ENCODE measurements at places on chromosomes 2 and 18. TPM values are rescaled to one million over a fixed set of nuclear protein-coding genes. Genes with fewer than 3 reads are reported as not detected.

DNA sequence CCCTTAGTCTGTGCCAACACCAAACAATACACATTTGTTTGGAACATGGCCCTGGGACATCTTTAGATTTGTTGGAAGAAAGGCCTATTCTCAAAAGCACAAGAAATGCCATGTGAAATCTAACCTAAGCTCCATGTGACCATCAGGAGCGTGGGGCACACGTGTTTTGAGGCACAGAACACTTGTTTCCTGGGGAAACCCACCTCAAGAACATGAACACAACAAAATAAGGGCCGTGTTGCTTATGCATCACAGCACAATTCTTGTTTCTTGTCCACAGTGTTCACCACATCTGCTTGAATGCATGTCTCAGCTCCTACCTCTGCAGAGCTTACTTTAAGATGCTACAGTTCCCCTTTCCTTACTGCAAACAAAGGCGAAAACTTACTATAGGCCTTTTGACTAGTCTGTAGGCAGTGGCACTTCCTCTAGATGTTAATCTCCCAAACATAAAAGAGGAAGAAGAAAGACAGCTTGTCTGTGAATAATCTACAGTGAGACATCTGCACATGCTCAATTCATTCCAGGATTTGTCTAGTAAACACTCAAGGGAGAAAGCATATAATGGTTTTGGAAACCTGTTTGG lies 165.0 kb downstream of the ANKRD44 start:
- no peak for DNase-seq

The UGT1A7 gene
- not detected for total RNA-seq

- DNase-seq: no peak
Measured at GRCh38 chr18:63684718-63685117, 18.0 kb upstream of the SERPINB11 start.

The KRTCAP3 gene
- not detected for total RNA-seq

The CRYGC gene
- total RNA-seq: not detected

DNA sequence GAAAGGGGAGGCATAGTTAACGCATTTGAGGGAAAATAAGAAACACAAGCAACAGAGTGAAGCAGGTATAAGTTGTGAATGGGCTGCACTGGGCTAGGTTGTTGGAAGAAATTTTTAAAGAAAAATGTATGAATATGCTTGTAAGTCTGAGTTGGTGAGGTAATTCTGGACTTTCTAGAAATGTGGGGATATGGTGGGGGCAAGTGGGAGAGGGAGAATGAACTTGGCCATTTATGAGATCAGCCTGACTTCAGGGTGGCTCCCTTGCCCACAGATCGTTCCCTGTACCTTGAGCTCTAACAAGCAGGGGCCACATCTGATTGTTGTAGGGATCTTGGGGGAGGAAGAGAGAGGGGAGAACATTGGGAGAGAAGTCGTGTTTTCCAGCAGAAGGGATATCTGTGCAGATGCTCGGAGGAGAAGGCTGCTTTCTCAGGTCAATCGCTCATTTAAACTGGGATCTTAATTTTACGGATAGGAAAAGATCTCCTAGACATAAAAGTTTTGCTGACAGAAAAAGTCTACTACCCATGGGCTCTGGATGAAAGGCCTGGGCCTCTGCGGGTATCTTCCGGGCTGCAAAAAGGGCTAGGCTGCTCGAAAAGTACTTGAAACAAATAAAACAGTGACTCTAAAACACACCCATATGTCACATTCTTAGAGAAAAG lies 42.5 kb upstream of the FZD5 start:
- no peak for DNase-seq

- no peak for DNase-seq
Measured at GRCh38 chr2:84849271-84849952, 31.5 kb downstream of the TRABD2A start.

DNA sequence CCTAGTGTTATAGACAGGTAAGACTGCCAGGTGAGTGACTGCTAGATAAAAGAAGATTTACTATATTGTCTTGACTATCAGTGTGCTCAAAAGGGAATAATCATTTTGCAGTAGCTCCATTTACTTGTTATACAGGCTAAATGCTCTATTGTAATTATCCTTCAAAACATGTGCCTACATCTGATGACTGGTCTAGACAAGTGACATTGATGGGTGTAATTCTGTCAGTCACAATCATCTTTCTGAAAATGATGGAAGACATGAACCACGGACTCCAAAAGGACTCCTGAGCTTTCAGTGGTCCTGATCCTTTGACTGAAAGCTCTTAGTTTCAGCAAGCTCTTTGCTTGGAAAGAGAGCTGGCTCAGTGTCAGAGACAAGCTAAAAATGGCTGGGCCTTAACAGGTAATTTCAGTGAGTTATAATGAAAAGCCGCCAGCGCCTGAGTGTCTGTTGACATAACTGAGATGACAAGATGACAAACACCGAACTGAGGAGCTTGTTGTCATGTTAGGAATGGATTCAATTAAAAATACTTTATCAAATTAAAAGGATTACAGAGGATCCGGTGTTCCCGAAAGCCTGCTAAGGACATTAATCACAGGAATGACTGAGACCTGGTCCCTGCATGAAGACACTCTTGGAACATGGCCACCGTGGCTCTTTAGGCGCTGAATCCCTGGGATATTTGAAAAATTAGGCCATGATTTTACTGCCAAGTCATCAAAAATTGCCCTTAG lies 141.7 kb downstream of the CMPK2 start:
- DNase-seq: no peak

- DNase-seq: no peak
Measured at GRCh38 chr18:53457068-53457467, 767.4 kb downstream of the MBD2 start.

The IL1RN gene
- total RNA-seq: 0.57 TPM

DNA sequence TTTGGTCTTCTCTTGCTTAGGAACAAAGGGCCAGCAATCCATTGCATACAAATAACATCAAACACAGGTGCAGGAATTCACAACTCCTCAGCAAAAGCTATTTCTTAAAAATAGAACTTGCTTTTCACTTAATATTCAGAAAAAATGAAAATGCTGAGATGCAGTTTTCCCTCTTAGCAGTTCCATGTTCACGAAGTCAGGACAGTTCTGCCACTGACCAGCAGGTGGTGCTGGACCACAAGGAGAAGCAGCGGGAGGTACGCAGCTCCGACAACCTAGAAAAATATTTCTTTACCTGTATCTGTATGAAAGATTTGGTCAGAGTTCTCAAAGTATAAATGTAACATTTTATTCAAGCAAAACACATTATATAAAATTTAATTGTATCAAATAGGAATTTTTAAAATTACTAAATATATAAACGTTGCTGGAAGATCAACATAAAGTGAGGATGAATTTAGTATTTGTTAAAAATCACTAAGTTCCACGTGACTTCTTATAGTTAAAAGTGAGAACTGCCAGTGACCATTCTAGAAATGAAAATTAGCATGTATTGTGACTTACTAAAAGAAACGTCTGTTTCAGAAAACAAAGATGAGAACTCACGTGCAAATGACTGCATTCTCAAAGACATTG lies 48.8 kb downstream of the ADNP2 start:
- peak; percentile 86 for DNase-seq

The DNAH7 gene
- 0.25 TPM for total RNA-seq

GRCh38 chr2:239394346-239394945 lies 6.4 kb downstream of the HDAC4 start:
- DNase-seq: no peak

DNA sequence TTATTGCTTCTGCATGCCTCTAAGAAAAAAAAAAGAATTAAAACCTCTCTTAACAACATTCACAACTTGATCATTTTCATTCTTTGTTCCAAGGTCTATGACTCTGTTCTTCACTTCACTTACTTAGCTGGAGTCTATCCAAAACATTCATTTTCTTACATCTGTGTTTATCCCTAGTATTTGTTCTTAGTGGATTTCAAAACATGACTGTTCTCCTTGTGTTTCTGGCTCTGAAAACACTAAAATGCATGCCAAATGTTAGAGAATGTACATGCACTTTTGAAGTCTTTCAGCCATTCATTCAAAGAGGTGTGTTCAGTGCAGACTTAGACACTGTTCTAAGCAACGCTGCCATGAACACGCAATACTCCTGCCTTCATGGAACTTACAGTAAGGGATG lies 138.8 kb downstream of the CNTNAP5 start:
- DNase-seq: no peak

DNA sequence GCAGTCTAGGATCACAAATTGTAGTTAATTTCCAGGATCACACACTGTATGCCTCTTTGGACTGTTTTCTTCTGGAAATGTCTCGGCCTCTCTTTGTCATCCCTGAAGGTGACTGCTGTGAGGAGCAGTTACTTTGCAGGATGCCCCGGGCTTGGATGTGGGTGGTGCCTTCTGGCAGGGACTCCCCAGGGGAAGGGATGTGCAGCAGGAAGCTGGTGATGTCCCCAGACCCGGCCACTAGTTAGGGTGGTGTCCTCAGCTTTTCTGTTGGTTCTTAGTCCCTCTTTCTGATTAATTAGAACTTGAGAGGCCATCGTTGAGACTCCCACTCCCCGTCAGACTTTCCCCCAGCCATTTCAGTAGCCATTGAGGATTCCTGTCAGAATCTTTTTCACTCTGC lies 286.6 kb upstream of the HDAC4 start:
- DNase-seq: no peak

DNA sequence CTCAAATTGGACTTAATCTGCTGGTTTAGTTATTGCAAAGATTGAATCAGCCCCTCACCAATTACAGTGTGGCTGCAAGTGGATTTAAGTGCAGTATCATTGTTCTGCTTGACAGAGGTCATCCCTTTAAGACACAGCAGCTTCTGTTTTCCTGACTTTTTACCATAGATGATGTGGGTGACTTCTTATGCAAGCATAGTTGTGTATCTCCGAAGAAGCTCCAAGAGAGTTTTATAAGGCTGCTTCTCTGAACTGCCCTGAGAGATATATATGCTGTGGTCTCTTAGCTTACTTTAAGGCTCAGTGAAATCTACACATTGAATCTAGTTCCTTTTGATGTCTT lies 3.5 kb downstream of the TRIB2 start:
- DNase-seq: no peak

DNA sequence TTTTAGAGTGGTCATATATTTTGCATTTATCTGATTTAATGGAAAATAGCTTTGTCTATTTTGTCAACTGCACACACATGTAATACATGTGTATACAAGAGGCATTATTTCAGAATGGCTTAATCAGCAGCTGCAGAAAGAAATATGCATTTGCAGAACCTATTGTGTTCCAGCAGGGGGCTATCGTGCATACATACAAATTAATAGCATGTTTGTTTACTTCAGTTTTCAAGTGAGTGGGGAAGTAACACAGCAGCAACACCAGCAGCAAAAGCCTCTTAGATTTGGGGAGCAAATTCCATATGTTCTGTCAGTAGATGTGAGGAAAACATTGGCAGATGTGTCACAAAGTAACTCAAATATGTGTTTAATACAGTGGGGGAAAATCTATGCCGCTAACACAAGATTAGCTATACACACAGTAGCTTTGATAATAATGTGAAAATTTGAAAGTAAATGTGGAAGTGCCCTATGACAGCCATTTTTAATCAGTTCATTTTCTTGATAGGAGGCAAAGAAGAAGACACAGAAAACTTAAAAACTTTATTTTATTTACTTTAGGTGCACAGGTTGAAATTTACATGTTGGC lies 218.1 kb downstream of the WDR7 start:
- DNase-seq: no peak

The SLC14A1 gene
- total RNA-seq: 29.7 TPM

The SGPP2 gene
- total RNA-seq: 30.6 TPM

- DNase-seq: no peak
Measured at GRCh38 chr2:58731488-58731869, 490.4 kb upstream of the FANCL start.

DNA sequence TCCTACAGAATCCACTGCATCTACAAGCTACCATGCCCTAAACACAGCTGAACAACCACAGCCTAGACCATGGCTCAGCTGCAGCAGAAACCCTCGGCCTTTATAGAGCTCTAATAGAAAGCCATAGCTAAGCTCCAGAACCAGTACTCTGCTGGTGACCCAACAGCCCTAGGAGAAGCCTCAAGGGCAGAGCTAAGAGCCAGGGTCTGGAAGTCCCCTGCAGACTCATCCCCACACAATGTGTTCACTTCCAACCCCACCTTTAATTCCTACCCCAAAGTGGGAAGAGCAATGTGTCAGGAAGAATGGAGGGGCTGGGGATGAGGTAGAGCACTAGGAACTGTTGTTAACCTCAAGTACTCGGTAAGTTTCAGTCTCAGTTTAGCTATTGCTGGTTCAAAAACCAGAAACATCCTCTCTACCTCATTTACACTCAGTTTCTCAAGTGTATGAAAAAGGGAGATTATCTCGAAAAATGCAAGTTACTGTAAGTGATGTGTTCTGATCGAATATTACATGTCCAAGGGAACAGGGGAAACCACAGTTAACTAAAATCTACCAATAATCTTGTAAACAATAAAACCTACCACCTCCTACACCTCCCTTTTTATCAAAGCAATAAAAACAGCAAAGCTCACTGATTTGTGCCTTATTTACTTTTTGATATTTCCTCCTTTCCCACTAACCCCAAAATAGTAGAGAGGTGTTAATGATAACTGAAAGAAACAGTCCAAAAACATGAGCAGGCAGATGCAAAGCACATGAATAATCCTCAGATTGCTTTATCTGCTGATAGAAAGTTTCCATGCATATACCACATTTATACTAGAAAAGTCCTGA lies 36.2 kb downstream of the THADA start:
- no peak for DNase-seq

DNA sequence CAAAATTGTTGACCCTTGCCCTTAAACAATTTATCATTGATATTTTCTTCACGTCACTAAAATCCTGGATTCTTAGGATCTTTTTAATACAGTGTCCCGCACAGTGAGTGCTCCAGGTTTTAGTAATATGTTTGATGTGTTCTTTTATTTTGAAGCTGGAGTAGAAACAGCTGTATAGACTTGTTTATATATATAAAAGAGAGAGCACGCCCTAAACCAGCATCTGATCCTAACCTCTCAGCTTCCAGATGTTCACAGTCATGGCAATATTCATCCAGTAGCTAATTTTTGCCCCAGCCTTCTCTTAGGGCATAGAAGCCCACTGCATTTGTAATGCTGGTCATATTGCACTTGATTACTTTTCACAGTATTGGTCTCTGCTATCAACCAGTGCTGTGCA lies 170.0 kb upstream of the EPAS1 start:
- DNase-seq: no peak

DNA sequence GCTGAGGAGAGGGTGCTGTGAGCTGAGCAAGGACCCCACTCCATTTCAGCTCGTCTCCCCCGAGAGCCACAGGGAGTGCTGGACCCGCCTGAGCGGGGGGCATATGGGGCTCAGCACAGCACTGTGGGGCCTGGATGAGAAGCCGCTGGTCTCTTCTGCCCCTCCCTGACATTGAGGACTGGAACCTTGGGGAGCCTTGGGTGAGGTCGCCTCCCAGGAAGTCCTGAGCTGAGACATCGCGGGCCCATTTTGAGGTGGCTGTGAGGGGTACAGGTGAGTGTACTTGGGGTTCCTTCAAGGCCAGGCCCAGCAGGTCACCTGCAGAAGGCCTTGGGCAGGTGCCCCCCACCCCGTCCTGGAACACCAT lies 3.1 kb upstream of the AQP12A start:
- no peak for DNase-seq

All from left ventricle myocardium superior (tissue), 1 donor.